Dermis microvascular lymphatic vessel endothelial cell (primary cell): ENCODE measurements at places on chromosomes 16 and 17. TPM values are rescaled to one million over a fixed set of nuclear protein-coding genes. Genes with fewer than 3 reads are reported as not detected.

DNA sequence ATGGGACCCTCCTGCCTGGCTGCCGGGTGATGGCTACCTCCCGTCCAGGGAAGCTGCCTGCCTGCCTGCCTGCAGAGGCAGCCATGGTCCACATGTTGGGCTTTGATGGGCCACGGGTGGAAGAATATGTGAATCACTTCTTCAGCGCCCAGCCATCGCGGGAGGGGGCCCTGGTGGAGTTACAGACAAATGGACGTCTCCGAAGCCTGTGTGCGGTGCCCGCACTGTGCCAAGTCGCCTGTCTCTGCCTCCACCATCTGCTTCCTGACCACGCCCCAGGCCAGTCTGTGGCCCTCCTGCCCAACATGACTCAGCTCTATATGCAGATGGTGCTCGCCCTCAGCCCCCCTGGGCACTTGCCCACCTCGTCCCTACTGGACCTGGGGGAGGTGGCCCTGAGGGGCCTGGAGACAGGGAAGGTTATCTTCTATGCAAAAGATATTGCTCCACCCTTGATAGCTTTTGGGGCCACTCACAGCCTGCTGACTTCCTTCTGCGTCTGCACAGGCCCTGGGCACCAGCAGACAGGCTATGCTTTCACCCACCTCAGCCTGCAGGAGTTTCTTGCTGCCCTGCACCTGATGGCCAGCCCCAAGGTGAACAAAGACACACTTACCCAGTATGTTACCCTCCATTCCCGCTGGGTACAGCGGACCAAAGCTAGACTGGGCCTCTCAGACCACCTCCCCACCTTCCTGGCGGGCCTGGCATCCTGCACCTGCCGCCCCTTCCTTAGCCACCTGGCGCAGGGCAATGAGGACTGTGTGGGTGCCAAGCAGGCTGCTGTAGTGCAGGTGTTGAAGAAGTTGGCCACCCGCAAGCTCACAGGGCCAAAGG is 36.8 kb downstream of the NLRC5 start:
- DNase-seq, result peak; percentile 23

GRCh38 chr16:74079232-74079586 is 217.4 kb upstream of the PSMD7 start:
- no peak for DNase-seq

GRCh38 chr17:38996660-38997337 is 29.6 kb upstream of the FBXO47 start:
- no peak for DNase-seq

GRCh38 chr17:36731811-36732210 is 130.4 kb downstream of the MRM1 start:
- DNase-seq, result no peak

GRCh38 chr17:520447-521182 is 168.0 kb upstream of the RPH3AL start:
- peak; percentile 51 for DNase-seq

DNA sequence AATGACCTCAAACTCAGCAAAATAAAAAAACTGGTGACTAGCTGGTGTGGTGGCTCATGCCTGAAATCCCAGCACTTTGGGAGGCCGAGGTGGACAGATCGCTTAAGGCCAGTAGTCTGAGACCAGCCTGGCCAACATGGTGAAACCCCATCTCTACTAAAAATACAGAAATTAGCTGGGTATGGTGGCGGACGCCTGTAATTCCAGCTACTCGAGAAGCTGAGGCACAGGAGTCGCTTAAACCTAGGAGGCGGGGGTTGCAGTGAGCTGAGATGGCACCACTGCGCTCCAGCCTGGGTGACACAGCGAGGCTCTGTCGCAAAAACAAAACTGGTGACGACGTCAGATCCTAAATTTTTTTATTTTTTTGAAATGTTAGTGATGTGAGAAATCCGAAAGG is 82.6 kb upstream of the TOB1 start:
- no peak for DNase-seq

GRCh38 chr17:44345454-44346026 is 438 bp downstream of the GRN start:
- DNase-seq, result peak; percentile 78

DNA sequence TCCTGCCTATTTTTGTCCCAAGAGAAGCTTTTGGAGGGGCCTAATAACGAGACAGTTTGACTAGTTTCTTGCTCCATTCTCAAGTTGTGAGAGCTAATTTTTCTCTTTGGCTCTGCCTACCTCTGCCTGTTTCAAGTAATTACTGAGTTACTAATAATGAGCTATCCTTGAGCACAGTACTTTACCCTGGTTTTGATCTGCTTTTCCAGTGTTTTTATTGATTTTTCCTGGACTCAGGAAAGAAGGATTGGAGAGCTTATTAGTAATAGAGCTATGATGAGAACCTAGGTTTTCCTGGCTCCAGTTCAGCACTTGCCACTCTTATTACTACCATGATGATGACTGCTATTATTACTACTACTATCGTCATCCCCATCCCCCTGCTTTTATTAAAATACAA is 106.7 kb downstream of the HS3ST3B1 start:
- no peak for DNase-seq

- no peak for DNase-seq
Measured at GRCh38 chr16:64225696-64226095, 896.2 kb downstream of the CDH11 start.

- DNase-seq, result no peak
Measured at GRCh38 chr16:74901606-74902005, 83.3 kb downstream of the WDR59 start.

DNA sequence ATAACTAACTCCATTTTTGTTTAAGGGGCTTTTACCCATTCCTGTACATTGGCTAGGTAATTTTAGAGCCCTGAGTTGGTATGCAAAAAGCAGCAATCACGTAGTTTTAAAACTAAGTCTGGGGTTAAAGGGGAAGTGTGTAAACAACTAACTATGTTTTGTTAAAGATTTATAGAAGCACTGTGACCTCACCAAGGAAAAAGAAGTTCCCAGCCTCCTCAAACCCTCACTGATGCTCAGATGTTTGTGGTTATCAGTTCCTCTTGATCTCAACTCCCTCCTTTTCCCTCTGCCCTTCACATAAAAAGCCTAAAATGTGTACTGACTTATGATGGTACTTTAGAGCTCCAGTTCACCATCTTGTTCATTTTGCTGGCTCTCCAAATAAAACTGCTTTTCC is 119.9 kb upstream of the IRX6 start:
- DNase-seq, result no peak

Gene CPSF4L
- not detected in 2 replicates for total RNA-seq

Gene STH
- total RNA-seq, result not detected in 2 replicates
